ENCODE measurements at places on chromosomes 3 and 15. TPM values are rescaled to one million over a fixed set of nuclear protein-coding genes. Genes with fewer than 3 reads are reported as not detected.

Gene HES1
- total RNA-seq, result 5.0 TPM

GRCh38 chr15:49490966-49491365 lies 67.9 kb downstream of the FGF7 start:
- no peak for DNase-seq

- DNase-seq, result no peak
Observed at GRCh38 chr3:10010421-10010877, 15.8 kb upstream of the FANCD2 start.

- DNase-seq, result no peak
Observed at GRCh38 chr15:46901001-46901400, 816.3 kb upstream of the SEMA6D start.

Gene MESP1
- total RNA-seq, result 0.24 TPM

GRCh38 chr3:153502682-153503081 lies 340.7 kb downstream of the RAP2B start:
- no peak for DNase-seq

- no peak for DNase-seq
Observed at GRCh38 chr15:80620931-80621330, 74.2 kb upstream of the ABHD17C start.

DNA sequence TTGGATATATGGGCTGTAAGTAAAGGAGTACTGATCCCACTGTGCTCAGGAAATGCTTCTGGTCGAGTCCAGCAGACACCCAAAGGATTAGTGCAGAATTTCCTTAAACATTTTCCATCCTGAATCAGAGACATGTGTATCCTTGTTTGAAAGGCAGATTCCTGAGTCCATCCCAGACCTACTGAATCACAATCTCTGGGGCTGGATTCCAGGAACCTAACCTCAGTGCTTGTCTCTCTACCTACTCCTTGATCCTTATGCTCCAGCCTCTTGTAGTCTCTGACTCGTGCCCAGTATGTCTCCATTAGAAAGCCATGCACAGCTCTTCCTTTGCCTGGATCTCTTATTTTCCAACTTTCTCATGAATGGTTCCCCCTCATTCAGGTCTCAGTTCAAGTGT lies 585.8 kb downstream of the NLGN1 start:
- no peak for DNase-seq

DNA sequence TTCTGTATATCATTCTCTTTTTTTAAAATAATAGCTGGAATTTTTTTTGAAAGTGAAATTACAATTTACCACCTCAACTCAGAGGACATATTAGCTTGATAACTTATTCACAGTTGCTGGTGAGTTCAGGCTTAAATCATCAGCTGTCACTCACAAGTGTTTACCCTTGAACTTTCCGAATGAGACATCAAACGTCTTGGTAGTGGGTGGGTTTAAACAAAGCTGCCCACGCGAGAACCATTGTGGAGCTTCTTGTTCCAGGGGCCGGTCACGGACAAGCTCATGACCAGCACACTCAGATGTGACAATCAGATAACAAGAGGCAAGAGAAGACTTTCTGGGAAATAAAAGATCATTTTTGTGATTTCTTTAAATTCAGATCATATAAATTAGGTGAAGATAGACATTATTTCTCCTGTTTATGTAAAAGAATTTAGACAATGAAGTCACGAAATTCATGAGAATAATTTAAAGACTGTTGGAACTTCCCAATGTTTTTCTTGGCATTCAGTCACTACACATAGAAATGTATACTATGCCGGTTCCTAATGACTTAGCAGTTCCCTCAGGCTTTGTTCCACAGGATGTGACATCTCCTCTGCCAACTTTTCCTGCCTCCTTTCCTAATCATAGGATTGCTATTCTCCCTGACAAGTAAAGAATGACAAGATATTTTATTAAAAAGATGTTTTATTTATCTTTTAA lies 29.3 kb downstream of the BTD start:
- DNase-seq, result no peak

Gene C15orf39
- 73.2 TPM for total RNA-seq

Gene SOX14
- not detected for total RNA-seq

Gene NUP210
- total RNA-seq, result 91.9 TPM

DNA sequence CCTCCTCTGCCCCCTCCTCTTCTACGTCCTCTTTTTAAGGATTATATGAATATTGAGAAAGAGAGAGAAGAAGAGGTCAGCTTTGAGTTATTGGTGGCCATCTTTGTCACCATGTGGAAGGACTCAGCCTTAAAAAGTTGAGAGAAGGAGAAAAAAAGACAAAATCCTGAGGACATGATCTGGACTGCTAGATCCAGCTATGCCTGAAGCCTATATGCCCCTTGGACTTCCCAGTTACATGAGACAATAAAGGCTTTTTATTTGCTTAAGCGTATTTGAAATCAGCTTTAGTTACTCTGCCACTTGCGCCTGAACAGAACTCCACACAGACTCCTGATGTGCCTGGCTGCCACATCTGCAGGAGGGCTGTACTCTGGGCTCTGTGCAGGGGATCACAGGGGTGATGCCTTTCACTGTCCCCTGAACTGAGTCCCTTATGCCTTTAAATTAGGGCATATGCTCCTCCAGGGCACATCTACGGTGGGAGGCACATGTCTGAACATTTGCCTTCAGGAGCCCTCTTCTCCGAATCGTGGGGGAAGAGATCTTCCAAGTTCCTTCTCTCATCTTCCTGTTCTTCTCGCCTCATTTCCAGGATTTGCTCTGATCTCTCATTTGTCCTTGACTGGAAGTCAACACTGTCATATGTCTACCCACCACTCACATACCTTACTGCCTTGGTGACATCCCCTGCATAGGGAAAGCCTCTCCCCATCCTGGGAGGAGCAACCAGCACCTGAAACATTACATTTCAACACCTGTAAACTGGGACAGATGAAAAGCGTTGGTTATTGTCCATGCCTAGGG lies 14.0 kb upstream of the PLA2G4E start:
- DNase-seq, result no peak

- no peak for DNase-seq
Observed at GRCh38 chr3:159130108-159130507, 328.3 kb downstream of the MFSD1 start.

Gene MYLK
- total RNA-seq, result not detected

DNA sequence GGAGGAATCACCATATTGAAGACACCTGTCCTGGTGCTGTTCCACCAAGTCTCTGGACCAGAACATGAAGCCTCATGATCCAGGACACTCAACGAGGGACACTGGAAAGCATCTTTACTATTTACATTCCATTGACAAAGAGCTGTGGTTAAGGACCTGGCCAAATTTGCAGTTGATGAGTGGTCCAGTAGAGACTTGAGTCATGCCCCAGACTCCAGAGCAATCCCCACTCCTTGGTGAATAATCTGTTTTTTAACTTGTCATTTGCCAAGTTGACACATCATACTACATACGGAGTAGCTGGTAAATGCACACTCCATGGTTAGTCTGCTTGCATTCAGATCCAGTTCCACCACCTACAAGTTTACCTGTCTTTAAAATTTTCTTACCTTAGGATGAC lies 1.2 kb upstream of the COL6A6 start:
- no peak for DNase-seq

Gene REC114
- total RNA-seq, result not detected

DNA sequence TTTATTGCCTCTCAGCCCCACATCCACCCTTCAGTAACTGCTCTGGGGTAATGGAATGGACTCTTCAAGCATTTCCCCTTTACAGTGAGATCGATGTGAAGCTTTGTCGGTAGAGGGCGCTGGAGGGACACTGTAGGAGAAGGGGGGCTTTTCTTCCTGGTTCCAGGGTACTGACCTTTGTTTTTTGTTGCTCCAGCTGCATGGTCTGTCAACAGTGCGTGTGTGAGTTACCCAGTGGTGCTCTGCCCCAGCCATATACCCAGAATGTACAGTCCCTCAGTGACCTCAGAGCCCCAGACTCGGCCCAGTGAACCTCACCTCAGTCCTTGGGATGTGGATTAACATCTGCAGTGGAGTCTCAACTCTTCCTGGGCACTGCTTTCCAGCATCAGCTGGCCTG lies 180.3 kb upstream of the TSC22D2 start:
- no peak for DNase-seq

DNA sequence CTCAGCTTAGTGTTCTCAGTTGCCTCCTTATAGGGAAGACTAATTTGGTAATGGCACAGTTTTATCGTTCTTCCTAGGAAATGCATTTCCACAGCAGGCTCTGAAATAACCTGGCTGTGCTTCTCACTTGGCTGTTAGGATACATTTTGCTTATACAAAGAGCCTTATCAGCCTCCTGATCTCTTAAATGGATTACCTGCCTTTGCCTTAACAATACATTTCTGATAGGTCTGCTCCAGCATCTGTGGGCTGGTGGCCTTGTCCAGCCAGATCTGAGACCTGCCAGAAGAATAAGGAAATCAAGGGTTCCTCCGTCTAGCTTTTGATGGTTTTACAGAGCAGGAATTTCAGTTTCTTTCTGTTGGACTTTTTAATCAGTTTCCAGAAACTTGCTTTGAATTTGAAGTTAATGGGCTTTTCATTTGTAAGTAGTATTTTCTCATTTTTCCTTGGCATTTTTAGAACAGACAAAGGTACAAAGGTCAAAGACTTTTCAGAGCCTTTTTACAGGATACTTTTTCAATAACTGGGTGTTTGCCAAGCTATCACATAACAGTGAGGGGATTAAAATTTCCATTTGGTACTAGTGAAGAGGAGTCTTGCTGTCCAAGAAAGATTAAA lies 116.3 kb downstream of the AKAP13 start:
- DNase-seq, result no peak

Gene PDZRN3
- total RNA-seq, result not detected

- DNase-seq, result no peak
Observed at GRCh38 chr3:196620161-196620604, 19.3 kb upstream of the NRROS start.

- DNase-seq, result no peak
Observed at GRCh38 chr3:18393906-18394305, 31.2 kb downstream of the SATB1 start.

Gene SMCO1
- not detected for total RNA-seq

GRCh38 chr15:42749266-42749665 lies 12.3 kb upstream of the CDAN1 start:
- DNase-seq, result no peak

GRCh38 chr15:38144921-38145320 lies 107.7 kb upstream of the SPRED1 start:
- DNase-seq, result no peak

- DNase-seq, result no peak
Observed at GRCh38 chr3:8470801-8471200, 30.8 kb upstream of the LMCD1 start.

GRCh38 chr3:110628650-110629301 lies 442.8 kb upstream of the NECTIN3 start:
- DNase-seq, result no peak

GRCh38 chr3:157078131-157078810 lies 81.7 kb downstream of the CCNL1 start:
- DNase-seq, result no peak

Measured in activated B cell treated with CpG ODN at 0.5 μM for 24 hours (primary cell).